ENCODE measurements at places on chromosomes 3 and 15.

DNA sequence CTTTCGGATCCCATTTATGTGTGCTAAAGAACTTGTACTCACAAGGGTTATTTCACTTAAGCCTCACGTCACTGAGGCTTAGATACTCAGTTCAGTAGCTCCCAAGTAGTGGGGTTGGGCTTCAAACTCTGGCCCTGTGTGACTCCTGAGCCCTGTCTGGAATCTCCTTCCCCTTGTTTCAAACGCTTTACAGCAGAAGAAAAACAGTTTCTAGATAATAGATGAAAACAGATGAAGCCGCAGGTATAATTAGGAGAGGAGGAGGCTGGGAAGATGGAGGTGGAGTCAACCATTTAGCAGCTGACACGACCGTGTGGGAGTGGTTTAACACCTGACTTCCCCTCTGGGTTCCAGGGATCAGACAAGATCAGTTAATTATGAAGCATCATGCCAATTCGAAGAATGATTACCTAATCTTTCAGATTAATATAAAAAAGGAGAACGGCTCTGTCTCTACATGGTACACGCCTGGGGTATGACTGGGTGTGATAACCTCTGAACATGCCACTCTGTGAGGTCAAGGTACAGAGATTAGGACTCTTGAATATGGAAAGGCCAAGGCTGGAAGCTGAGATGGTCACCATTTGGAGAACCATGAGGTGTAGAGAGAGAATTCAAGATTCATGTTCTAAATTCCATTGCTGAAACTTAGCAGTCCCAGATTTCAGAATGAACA lies 31.1 kb downstream of the TPM1 start:
- DNase-seq = no peak
- 0 out of 2 replicates have a peak, but pooled peaks cover 7% of the 10 kb centered on the region for H3K36me3 ChIP-seq
- no peaks in the 10 kb centered on the region for H3K4me1 ChIP-seq
- H3K27ac ChIP-seq = no peak overlapping the region
- no peaks in the 10 kb centered on the region for H3K27me3 ChIP-seq
- no peak overlapping the region for H3K4me3 ChIP-seq

- no peak overlapping the region for H3K4me3 ChIP-seq
- H3K36me3 ChIP-seq = no peaks in the 10 kb centered on the region
Observed at GRCh38 chr3:107892955-107893624, 197.7 kb downstream of the CD47 start.

DNA sequence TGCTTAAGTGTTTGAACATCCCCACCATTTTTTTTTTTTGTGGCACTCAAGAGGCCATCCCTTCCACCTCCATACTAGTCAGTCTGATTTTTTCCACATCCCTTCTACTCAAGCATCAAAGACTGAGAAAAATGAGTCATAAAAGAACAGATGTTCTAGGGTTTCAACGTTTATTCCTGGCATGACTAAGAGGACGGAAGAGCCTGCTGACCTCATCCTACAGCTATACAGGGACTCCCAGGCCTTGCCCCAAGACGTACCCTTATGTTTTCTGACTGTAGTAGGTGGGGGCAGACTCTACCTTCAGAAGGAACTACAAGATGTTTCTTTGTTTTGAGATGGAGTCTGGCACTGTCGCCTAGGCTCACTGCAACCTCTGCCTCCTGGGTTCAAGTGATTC lies 3.3 kb upstream of the ITPKA start:
- H3K27me3 ChIP-seq = no peaks in the 10 kb centered on the region
- H3K4me3 ChIP-seq = no peak overlapping the region
- no peak overlapping the region for H3K27ac ChIP-seq

GRCh38 chr3:108862865-108863798 lies 40.5 kb downstream of the TRAT1 start:
- peaks cover 25% of the 10 kb centered on the region for H3K4me1 ChIP-seq
- H3K36me3 ChIP-seq = no peaks in the 10 kb centered on the region
- no peak overlapping the region for H3K4me3 ChIP-seq
- H3K27me3 ChIP-seq = no peaks in the 10 kb centered on the region
- peak overlapping the region; percentile 54 for H3K27ac ChIP-seq
- no peak for DNase-seq

- H3K27ac ChIP-seq = no peak overlapping the region
- H3K4me1 ChIP-seq = no peaks in the 10 kb centered on the region
- H3K4me3 ChIP-seq = no peak overlapping the region
- H3K27me3 ChIP-seq = no peaks in the 10 kb centered on the region
Observed at GRCh38 chr3:175728566-175728965, 869.4 kb downstream of the NAALADL2 start.

- H3K27me3 ChIP-seq = no peaks in the 10 kb centered on the region
- DNase-seq = no peak
- no peaks in the 10 kb centered on the region for H3K36me3 ChIP-seq
- H3K4me1 ChIP-seq = no peaks in the 10 kb centered on the region
- no peak overlapping the region for H3K4me3 ChIP-seq
Observed at GRCh38 chr15:95442107-95442719, 888.3 kb upstream of the NR2F2 start.

GRCh38 chr3:156274791-156275190 lies 154.4 kb downstream of the KCNAB1 start:
- peaks cover 6% of the 10 kb centered on the region for H3K27me3 ChIP-seq
- no peaks in the 10 kb centered on the region for H3K4me1 ChIP-seq
- H3K27ac ChIP-seq = no peak overlapping the region
- no peak for DNase-seq

DNA sequence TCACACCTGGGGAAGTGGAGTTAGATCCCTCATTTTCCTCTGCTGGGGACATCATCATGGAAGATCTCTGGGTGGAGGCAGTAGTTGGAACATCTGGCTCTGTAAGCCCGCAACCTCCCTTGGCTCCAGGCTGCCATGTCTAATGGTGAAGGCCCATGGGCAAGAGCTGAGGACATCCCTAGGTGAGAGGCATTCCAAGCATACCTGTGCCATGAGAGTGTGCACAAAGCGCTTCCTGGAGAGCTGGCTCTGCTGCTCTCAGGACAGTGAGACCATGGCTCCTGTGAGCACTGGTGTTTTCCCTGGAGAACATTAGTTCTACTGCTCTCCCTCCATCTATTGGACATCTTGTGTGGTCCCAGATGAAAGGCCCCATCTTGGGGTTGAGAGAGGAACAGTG lies 7.7 kb downstream of the MAPKAPK3 start:
- H3K27me3 ChIP-seq = no peaks in the 10 kb centered on the region
- H3K4me1 ChIP-seq = peaks cover 71% of the 10 kb centered on the region
- H3K36me3 ChIP-seq = 0 out of 2 replicates have a peak, but pooled peaks cover 3% of the 10 kb centered on the region
- H3K27ac ChIP-seq = peak overlapping the region; percentile 68
- no peak overlapping the region for H3K4me3 ChIP-seq

- peak overlapping the region; percentile 0 for H3K27ac ChIP-seq
- DNase-seq = no peak
- no peak overlapping the region for H3K4me3 ChIP-seq
- peaks cover 27% of the 10 kb centered on the region for H3K4me1 ChIP-seq
Observed at GRCh38 chr3:99823723-99824711, 6.4 kb downstream of the CMSS1 start.

GRCh38 chr3:149536429-149536828 lies 61.9 kb downstream of the TM4SF4 start:
- no peak overlapping the region for H3K4me3 ChIP-seq
- no peak for DNase-seq
- peaks cover 7% of the 10 kb centered on the region for H3K36me3 ChIP-seq
- H3K27ac ChIP-seq = no peak overlapping the region
- no peaks in the 10 kb centered on the region for H3K4me1 ChIP-seq

All from PC-9 (cell line).